Upper lobe of right lung (tissue), 1 donor: ENCODE measurements at places on chromosomes 16 and 17. TPM values are rescaled to one million over a fixed set of nuclear protein-coding genes. Genes with fewer than 3 reads are reported as not detected.

GRCh38 chr17:9410301-9410700 lies 165.3 kb downstream of the STX8 start:
- H3K36me3 ChIP-seq = no peaks in the 10 kb centered on the region
- DNase-seq = no peak
- no peaks in the 10 kb centered on the region for H3K27me3 ChIP-seq
- no peak overlapping the region for H3K4me3 ChIP-seq
- no peaks in the 10 kb centered on the region for H3K4me1 ChIP-seq

The KCNH6 gene
- not detected for total RNA-seq

- H3K4me3 ChIP-seq = no peak overlapping the region
- H3K4me1 ChIP-seq = no peaks in the 10 kb centered on the region
- peaks cover 7% of the 10 kb centered on the region for H3K36me3 ChIP-seq
- no peak for DNase-seq
Measured at GRCh38 chr17:73027130-73027741, 65.3 kb downstream of the SLC39A11 start.

- no peaks in the 10 kb centered on the region for H3K36me3 ChIP-seq
- H3K4me3 ChIP-seq = no peak overlapping the region
- H3K27ac ChIP-seq = no peak overlapping the region
- no peaks in the 10 kb centered on the region for H3K4me1 ChIP-seq
- DNase-seq = no peak
Measured at GRCh38 chr17:72064606-72065193, 56.1 kb upstream of the SOX9 start.

- H3K36me3 ChIP-seq = no peaks in the 10 kb centered on the region
- no peak overlapping the region for H3K27ac ChIP-seq
- no peak overlapping the region for H3K4me3 ChIP-seq
- no peaks in the 10 kb centered on the region for H3K27me3 ChIP-seq
Measured at GRCh38 chr16:14958323-14958600, 16.6 kb upstream of the PDXDC1 start.

- DNase-seq = no peak
- no peaks in the 10 kb centered on the region for H3K27me3 ChIP-seq
- H3K27ac ChIP-seq = no peak overlapping the region
- no peaks in the 10 kb centered on the region for H3K36me3 ChIP-seq
- H3K4me1 ChIP-seq = no peaks in the 10 kb centered on the region
Measured at GRCh38 chr16:15770512-15770911, 86.3 kb downstream of the MYH11 start.

The NTN3 gene
- total RNA-seq = not detected

- H3K4me3 ChIP-seq = no peak overlapping the region
- no peak overlapping the region for H3K27ac ChIP-seq
- DNase-seq = no peak
- H3K27me3 ChIP-seq = no peaks in the 10 kb centered on the region
- no peaks in the 10 kb centered on the region for H3K4me1 ChIP-seq
Measured at GRCh38 chr17:21525464-21526130, 149.4 kb downstream of the KCNJ12 start.

The TOM1L1 gene
- total RNA-seq = 33.6 TPM

- no peak overlapping the region for H3K27ac ChIP-seq
- peaks cover 12% of the 10 kb centered on the region for H3K4me1 ChIP-seq
- H3K36me3 ChIP-seq = no peaks in the 10 kb centered on the region
- DNase-seq = peak; percentile 90
- H3K27me3 ChIP-seq = no peaks in the 10 kb centered on the region
Measured at GRCh38 chr17:38349097-38349730, 2.4 kb upstream of the SOCS7 start.

The BCL7C gene
- total RNA-seq = 25.3 TPM

GRCh38 chr17:58995247-58995940 lies 111.3 kb downstream of the TRIM37 start:
- no peak for DNase-seq
- H3K27me3 ChIP-seq = no peaks in the 10 kb centered on the region
- H3K27ac ChIP-seq = no peak overlapping the region
- H3K4me1 ChIP-seq = no peaks in the 10 kb centered on the region
- peaks cover 17% of the 10 kb centered on the region for H3K36me3 ChIP-seq

DNA sequence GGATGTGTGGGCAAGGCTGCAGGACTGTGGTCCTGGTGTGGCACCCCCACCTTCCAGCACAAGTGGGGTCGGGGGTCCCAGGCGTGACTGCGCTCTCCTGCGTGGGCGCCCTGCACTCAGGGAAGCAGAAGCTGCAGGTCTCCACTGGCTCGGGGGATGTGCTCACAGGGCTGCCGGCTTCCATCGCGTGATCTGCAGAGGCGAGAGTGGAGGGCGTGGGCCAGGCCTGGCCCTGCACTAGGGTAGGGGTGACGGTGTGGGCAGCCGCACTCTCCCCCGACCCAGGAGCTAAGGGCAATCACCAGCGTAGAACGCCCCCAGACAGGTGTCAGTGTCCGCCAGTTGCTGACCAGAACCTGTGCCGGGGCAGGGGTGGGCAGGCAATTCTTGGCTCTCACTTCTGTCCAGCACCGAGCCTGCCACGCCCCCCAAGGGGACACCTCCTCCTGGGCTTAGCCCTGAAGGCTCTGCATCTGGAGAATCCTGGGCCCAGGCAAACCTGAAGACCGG lies 32.3 kb downstream of the TNFRSF13B start:
- peak; percentile 60 for DNase-seq
- no peak overlapping the region for H3K27ac ChIP-seq
- no peaks in the 10 kb centered on the region for H3K36me3 ChIP-seq
- H3K27me3 ChIP-seq = no peaks in the 10 kb centered on the region

The CNGB1 gene
- not detected for total RNA-seq

DNA sequence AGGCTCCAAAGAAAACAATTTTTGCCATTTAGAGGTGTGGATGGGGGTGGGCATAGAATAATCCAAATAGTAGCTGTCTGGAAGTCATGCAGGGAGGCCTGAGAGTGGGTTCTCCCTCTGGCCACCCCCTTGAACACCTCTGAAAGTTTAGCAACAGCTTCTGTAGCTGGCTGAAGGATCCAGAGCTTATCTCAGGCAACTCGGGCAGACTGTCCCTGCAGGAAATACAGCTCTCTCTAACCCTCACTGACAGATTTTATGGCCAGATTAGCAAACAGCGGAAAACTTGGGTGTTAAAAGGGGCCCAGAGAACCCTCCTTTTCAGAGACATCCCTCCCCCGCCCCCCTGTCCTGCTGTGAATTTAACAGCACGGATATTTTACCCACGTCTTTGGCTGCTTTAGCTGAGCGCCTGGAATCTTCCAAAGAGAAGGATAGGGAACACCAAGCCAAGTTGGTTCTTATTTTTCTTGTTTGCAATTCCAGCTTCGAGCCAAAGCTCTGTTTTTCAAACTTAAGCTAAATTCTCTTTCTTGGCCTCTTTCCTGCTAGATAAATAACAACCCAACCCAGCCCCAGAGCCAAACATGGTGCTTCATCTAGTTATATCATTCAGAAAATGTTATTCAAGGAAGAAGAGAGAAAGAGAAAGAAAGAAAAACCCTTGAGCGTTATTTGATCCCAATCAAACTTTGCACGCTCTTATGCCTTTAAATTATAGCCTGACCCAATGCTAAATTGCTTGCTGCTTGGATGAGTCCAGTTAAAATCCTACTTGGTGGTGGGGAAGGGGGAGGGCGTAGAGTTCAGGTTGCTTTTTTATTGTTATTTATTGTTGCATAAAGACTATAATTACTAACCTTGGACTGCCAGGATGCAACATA lies 2.3 kb upstream of the HOXB2 start:
- H3K4me1 ChIP-seq = peaks cover 8% of the 10 kb centered on the region
- peak overlapping the region; percentile 67 for H3K27ac ChIP-seq
- H3K36me3 ChIP-seq = no peaks in the 10 kb centered on the region
- peak overlapping the region; percentile 35 for H3K4me3 ChIP-seq
- H3K27me3 ChIP-seq = peaks cover 56% of the 10 kb centered on the region

The MYOCD gene
- 4.1 TPM for total RNA-seq

DNA sequence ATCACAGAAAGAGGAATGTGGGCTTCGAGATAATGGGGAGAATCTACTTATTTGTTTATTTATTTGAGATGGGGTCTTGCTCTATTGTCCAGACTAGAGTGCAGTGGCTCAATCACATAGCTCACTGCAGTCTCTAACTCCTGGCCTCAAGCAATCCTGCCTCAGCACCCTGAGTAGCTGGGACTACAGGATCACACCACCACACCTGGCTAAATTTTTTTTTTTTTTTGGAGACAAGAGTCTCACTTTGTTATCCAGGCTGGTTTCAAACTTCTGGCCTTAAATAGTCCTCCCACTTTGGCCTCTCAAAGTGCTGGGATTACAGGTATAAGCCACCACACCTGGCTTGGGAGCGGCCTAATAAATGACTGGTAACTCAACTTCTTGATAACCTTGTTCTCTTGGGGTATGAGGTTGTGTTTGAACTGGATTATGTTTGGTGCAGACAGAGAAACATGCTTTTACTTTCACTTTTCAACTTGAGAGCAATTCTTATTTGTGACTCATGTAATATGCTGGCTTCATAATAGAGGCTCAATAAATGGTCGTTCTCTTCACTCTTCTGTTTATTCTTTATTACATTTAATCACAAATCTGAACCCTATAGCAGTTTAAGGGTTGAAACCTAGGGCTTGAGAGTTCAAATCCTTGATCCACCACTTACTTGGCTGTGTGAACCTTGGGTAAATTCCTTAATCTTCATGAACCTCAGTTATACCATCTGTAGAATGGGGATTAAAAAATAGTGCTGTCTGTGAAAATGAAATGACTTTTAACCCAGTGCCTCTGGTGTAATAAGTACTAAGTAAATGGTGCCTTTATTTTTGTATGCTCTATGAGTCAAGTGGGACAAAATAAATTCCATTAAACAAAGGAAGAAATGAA lies 129.1 kb upstream of the HS3ST2 start:
- H3K4me3 ChIP-seq = no peak overlapping the region
- H3K4me1 ChIP-seq = peaks cover 13% of the 10 kb centered on the region
- H3K36me3 ChIP-seq = no peaks in the 10 kb centered on the region
- no peaks in the 10 kb centered on the region for H3K27me3 ChIP-seq

- DNase-seq = no peak
- no peaks in the 10 kb centered on the region for H3K36me3 ChIP-seq
- H3K4me1 ChIP-seq = peaks cover 11% of the 10 kb centered on the region
- H3K4me3 ChIP-seq = no peak overlapping the region
- H3K27me3 ChIP-seq = no peaks in the 10 kb centered on the region
- H3K27ac ChIP-seq = no peak overlapping the region
Measured at GRCh38 chr17:57440522-57441269, 184.4 kb downstream of the MSI2 start.

The NPTX1 gene
- 1.3 TPM for total RNA-seq

DNA sequence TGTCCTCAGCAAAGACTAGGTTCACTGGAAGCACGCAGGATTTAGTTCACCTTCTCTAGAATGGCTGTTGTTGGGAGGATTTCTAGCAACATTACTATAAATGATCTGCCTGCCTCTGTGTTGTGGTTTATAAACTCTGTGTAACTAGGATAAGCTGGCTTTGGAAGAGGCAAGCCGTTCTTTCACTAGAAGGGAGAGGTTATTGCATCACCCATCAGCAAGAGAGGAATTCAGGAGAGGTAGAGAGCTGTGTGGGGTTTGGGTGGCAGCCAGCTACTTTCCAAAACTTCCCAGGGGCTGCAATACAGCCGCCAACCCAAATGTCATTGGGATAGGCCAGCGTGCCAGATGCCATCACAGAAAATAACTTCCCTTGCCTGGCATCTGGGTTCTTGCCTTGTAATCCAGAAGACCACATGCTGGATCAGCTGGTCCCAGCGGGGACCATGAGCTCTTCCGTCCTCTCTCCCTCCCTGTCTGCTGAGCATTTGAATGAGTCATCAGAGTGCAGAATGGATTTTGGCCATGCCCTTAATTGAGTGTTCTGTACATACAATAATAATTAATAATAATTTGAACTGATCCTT lies 95.7 kb upstream of the RBFOX1 start:
- no peaks in the 10 kb centered on the region for H3K27me3 ChIP-seq
- H3K4me3 ChIP-seq = no peak overlapping the region
- no peak overlapping the region for H3K27ac ChIP-seq

DNA sequence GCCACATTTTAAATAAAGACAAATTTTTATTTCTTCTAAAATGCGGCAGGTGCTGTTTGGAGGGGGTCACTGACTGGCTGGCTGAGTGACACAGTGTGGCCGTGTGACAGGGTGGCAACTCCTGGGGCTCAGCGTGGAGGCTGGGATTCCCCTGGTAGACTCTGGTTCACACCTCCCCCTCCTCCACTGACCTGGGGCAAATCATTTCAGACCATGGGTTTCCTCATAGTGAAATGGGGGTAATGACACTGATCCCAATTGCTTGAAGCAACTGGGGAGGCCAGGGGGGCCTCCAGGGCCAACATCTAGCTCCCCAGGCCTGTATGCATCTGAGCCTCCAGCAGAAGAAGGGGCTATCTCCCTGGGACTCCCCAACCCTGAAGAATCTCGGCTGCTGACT lies 6.6 kb downstream of the HSD11B2 start:
- no peak overlapping the region for H3K27ac ChIP-seq
- H3K27me3 ChIP-seq = no peaks in the 10 kb centered on the region
- peaks cover 49% of the 10 kb centered on the region for H3K36me3 ChIP-seq
- no peak for DNase-seq

DNA sequence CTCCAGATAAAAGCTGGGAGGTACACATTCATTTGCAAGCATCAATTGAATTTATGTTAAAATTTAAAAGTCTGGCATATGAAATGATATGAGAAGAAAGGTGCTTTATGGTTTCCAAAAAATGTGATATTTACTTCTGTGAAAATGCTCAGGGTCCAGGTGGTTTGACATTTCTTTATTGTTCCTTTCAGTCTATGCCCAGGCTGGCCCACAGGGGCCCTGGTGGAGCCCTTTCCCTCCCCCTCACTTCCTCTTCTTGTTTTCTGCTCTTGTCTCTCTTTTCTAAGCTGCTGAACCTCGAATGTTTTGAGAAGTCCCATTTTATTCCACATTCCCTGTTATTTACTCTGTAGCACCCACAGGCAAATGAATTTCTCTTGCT lies 127.8 kb downstream of the HS3ST3B1 start:
- H3K36me3 ChIP-seq = no peaks in the 10 kb centered on the region
- no peak overlapping the region for H3K4me3 ChIP-seq
- no peak overlapping the region for H3K27ac ChIP-seq
- no peaks in the 10 kb centered on the region for H3K4me1 ChIP-seq

DNA sequence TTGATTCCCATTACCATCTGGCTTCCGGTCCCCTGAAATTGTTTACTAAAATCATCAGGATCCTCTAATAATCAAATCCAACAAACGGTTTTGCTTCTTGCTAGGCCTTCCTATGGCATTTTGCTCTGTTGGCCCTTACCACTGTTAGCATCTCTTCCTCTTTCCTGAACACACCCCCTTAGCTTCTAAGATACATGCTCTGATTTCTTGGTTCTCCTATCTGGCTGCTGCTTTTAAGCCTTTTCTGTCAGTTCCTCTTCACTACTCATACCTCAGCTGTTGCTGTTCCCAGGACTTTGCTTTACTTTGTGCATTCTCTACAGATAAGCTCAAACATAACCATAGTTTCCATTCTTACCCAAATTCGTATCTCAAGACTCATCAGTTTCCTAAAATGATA lies 11.4 kb downstream of the CAPNS2 start:
- no peaks in the 10 kb centered on the region for H3K4me1 ChIP-seq
- H3K27me3 ChIP-seq = no peaks in the 10 kb centered on the region
- H3K4me3 ChIP-seq = no peak overlapping the region
- H3K36me3 ChIP-seq = peaks cover 19% of the 10 kb centered on the region
- H3K27ac ChIP-seq = no peak overlapping the region

GRCh38 chr16:78127130-78127529 lies 27.7 kb downstream of the WWOX start:
- peaks cover 8% of the 10 kb centered on the region for H3K4me1 ChIP-seq
- H3K27me3 ChIP-seq = no peaks in the 10 kb centered on the region
- DNase-seq = no peak
- no peak overlapping the region for H3K27ac ChIP-seq
- no peak overlapping the region for H3K4me3 ChIP-seq

- peaks cover 16% of the 10 kb centered on the region for H3K4me1 ChIP-seq
- H3K27me3 ChIP-seq = no peaks in the 10 kb centered on the region
- H3K4me3 ChIP-seq = peak overlapping the region; percentile 89
- no peak for DNase-seq
- H3K27ac ChIP-seq = no peak overlapping the region
Measured at GRCh38 chr17:59108400-59109102, 1.9 kb upstream of the TRIM37 start.

The KRT32 gene
- total RNA-seq = not detected

The CDK3 gene
- total RNA-seq = 9.6 TPM
